ENCODE measurements at places on chromosomes 11 and 22.

GRCh38 chr22:46774253-46774979 is 12.0 kb downstream of the TBC1D22A start:
- DNase-seq, result peak; percentile 52

DNA sequence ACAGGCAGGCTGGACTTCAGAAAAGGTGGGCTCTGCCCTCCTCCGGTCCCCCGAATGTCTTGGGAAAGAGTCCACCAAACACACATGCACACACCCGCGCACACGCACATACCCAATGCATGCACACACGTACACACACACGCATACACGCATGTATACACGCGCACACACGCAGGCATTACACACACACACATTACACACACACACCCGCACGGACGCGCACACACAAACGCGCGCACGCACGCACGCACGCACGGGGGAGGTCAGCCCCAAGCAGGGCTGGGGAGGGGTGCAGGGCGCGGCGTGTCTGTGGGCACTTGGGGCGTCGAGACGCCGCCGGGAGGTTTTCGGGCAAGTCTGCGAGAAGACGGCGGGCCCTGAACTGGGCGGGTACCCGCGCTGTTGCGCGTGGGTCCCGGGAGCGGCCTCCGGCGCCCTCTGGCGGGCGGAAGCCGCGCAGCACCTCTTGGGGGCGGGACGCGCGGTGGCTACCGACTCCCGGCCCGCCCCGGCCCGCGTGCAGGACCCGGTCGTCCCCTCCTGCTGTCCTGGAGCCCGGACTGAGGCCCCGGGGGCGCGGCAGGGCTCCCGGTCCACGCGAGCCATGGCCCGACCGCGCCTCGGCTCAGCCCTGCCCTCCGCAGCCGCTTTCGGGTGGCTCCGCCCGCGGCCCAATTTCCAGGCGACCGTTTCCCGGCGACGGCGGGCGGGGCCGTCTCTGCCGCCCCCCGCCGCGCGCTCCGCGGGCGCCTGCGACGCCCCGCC is 3.6 kb downstream of the SEPTIN5 start:
- DNase-seq, result peak; percentile 53

DNA sequence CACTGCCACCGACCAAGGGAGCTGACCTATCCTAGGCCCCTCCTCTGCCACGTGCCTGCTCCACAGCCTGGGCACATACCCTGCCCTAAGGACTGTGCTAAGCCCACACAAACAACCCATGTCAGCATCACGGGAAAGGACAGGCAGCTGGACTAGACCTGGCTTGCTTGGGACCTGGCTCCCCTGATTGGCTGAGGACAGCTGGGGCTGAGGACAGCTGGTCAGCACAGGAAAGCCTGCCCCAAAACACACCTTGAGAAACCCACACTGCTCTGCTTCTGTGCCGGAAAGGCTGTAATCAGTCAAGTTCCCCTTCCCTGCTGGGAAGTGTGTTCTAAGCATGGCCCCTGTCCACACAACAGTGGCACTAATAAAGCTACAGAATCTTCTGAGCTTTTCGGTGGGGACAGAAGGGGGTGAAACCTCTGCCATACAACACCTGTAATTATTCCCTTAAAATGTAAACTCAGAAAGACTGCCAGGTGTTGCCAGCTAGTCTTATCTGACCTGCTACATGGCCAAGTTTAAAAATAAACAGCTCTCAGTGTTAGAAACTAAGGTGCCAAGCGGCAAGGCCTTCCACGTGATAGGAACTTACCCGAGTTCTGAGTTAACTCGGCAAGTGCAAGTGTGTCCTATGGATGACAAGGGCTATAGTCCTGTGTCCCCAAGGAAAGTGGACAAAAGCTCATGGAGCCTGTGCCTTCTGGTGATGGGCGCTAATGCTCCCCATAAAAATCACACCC is 35.7 kb upstream of the ARFGAP3 start:
- no peak for DNase-seq

GRCh38 chr11:72422414-72422813 is 11.9 kb downstream of the CLPB start:
- no peak for DNase-seq

GRCh38 chr11:16841481-16841880 is 103.0 kb downstream of the C11orf58 start:
- DNase-seq, result no peak

DNA sequence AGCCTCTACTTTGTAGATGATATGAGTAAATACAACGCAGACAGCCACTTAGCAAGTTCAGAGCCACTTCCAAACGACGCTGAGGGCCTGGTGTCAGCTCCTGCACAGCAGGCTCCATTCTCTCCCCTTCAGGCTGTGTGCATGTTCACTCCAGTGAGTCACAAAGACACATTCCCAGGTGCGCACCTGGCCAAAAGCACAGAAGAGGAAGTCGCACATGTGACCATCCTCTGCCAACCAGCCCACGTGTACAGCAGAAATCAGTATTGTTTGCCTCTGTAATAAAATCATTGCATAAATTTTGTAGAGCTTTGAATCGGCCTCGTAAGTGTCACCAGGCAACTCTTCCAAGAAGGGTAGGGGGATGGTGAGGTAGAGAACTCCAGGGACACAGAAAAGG is 19.5 kb upstream of the TPH1 start:
- DNase-seq, result no peak

- no peak for DNase-seq
Measured at GRCh38 chr11:59667812-59668187, 1.0 kb downstream of the PATL1 start.

- no peak for DNase-seq
Measured at GRCh38 chr22:49268924-49269323, 558.7 kb downstream of the BRD1 start.

DNA sequence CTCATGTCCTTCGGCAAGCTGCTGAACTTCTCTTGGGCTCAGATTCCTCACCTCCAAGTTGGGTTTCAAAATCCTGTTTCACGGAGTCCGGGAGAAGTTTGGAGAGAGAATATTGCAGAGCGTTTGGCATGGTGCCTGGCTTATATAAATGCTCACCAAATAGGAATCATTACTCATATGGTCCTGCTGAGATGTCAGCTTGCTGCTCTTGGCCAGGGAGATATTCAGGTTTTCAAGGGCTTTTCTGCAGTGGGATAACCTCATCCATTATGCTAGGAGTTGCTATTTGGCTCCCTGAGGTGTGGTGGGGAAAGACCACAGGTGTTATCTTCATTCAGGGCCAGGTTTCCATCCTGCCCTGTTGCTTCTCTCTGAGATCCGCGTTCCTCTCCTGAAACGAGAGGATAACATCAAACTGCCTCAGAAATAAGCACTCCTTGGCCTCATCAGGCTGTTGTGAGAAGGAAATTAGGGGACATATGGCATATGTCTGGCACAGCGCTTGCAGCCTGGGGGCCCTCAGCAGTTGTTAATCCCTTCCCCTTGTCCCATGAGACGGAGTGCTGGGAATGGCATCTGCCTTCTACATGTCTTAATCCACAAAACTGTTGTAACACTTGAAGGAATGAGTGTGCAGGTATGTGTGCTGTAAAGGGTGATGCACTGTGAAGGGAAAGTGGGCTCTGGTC is 29.9 kb upstream of the ACER3 start:
- DNase-seq, result no peak

GRCh38 chr22:49873228-49873940 is 19.7 kb downstream of the ZBED4 start:
- DNase-seq, result no peak

DNA sequence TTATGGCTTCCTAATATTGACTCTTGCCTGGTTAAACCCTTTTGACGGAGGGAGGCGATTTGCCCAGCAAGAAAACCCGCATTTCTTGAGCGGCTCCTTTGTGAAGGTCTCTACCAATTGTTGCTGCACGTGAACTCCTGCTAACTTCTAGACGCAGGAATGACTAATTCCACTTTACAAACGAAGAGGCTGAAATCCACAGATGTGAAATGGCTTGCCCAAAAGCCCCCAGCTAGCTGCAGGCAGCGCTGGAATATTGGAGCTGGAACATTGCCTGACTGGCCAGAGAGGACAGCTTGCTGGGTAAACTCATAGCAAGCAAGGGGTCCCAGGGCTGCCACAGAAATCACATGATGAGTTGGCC is 542 bp downstream of the GCAT start:
- DNase-seq, result no peak

- DNase-seq, result no peak
Measured at GRCh38 chr22:37393746-37394145, 33.5 kb downstream of the ELFN2 start.

DNA sequence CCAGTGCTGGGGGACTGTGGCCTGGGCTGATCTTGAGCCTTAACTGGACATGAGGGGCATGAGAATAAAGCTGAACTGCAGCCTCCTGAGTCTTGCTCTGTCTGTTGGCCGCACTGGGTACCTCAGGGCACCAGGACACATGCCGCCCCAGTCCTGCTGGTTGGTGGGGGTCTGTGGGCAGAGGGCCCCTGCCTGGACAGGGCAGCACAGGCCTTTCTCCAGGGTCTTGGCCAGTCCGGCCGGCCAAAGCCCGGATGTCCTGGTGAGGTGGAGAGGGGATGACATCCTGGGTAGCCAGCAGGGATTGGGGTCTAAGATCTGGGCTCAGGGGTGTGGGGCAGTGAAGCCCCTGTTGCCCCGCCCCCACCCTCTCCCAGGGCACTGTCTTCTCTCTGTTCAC is 1.5 kb upstream of the RPS6KA4 start:
- no peak for DNase-seq

GRCh38 chr22:43106302-43106701 is 4.2 kb upstream of the BIK start:
- no peak for DNase-seq

GRCh38 chr11:26904132-26904531 is 89.8 kb upstream of the FIBIN start:
- peak; percentile 4 for DNase-seq

GRCh38 chr11:12222055-12222792 is 111.8 kb downstream of the MICAL2 start:
- DNase-seq, result peak; percentile 16

DNA sequence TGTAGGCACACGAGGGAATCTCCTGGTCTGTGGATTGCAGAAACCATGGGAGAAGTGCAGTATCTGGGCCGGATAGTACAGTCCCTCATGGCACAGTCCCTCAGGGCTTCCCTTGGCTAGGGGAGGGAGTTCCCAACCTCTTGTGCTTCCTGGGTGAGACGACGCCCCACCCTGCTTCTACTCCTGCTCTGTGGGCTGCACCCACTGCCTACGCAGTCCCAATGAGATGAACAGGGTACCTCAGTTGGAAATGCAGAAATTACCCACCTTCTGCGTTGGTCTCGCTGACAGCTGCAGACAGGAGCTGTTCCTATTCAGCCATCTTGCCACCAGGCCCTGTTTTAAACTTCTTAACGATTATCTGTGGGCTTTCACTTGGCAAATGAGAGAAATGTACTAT is 157.2 kb upstream of the CARD18 start:
- DNase-seq, result no peak

- no peak for DNase-seq
Measured at GRCh38 chr11:9512370-9513019, 51.7 kb downstream of the ZNF143 start.
